Fibroblast of upper back skin (primary cell): ENCODE measurements at places on chromosomes 7 and 10.
A peak's percentile ranks its signal among the peaks of the same experiment; 100 is the strongest.

- DNase-seq = no peak
Measured at GRCh38 chr7:42753811-42754363, 158.0 kb downstream of the C7orf25 start.

DNA sequence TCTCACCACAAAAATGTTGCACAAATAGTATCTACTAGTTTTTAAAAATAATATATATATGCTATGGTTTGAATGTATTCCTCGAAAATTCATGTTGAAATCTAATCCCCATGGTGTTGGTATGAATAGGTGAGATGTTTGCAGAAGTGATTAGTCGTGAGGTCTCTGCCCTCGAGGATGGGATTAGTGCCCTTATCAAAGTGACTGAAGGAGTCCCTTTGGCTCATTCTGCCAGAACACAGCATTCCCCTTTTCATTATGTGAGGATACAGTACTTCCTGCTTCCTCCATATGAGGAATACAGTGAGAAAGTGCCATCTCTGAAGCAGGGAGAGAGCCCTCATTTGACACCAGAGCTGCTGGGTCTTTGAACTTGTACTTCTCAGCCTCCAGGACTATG lies 777.5 kb upstream of the LRRTM3 start:
- DNase-seq = no peak

DNA sequence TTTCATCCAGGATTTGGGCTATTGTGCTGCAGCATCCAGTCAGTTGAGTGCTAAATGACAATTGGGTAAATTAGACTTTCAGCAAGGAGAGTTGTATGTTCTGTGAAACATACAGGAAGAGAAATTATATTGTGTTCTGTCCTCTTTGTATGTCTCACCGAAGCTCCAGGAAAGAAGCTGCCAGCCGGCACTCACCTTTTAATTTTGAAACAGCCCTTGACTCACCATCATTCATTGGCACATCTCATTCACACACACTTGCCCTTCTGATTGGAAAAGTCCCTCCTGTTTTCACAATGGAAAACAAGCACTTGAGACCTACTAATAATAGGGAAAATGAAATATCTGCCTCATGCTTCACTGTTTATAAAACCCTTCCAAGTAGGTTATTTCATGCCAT lies 495.6 kb downstream of the RPS24 start:
- DNase-seq = no peak

- DNase-seq = peak; percentile 96
Measured at GRCh38 chr10:34319197-34319846, 495.8 kb downstream of the PARD3 start.

GRCh38 chr10:33556620-33557019 lies 222.2 kb upstream of the NRP1 start:
- DNase-seq = no peak

- DNase-seq = peak; percentile 41
Measured at GRCh38 chr10:12835709-12836108, 165.8 kb downstream of the CCDC3 start.

GRCh38 chr7:46586406-46586805 lies 665.3 kb upstream of the IGFBP3 start:
- DNase-seq = no peak

GRCh38 chr7:96887426-96887825 lies 117.9 kb upstream of the DLX6 start:
- no peak for DNase-seq

GRCh38 chr7:135673360-135673706 lies 11.0 kb downstream of the STMP1 start:
- DNase-seq = peak; percentile 33

GRCh38 chr7:70432567-70433001 lies 699.4 kb upstream of the GALNT17 start:
- DNase-seq = no peak

DNA sequence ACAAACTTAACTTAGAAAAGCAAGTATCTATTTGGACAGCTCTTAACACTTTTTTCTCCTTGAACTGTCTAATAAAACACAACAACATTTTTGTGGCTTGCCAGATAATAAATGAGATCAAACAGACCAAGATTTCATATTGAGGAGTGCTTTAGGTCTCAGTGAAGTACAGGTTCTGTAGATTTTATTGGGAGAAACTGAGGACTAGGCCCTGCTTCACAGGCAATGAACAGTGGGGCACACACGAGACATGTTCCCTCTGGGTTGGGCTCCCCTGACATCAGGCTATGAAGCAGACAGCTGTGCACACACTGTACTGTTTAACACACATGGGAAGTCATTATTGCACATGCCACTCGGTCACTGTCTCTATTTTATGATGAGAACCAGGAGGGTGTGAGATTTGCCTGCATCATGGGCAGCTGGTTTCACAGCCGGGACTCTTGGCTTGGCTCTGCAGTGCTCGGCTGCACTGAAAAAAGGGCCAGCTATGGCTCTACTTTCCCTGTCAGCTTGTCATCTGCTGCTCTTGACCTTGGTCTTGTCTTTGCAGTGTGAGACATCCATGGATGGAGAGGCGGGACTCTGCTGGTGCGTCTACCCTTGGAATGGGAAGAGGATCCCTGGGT lies 4.2 kb downstream of the IGFBP1 start:
- no peak for DNase-seq

DNA sequence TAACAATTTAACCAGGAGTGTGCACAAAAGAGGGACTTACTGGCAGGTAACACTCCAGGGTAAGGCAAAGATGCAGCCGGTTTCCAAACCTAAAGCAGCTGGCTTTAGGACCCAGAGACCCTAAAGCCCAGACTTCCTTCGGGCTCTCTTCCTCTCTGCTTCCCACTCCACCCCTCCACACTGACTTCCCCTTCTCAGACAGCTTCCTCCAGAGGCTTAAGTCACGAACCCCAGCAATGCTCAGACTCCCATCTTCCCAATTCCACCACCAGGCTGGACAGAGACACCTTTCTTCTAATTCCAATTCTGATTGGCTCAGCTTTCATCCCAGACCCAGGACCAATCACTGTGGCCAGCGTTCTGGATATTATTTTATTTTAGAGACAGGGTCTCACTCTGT lies 24.8 kb downstream of the STYXL1 start:
- DNase-seq = no peak

- no peak for DNase-seq
Measured at GRCh38 chr10:14156104-14156503, 174.6 kb downstream of the FRMD4A start.

DNA sequence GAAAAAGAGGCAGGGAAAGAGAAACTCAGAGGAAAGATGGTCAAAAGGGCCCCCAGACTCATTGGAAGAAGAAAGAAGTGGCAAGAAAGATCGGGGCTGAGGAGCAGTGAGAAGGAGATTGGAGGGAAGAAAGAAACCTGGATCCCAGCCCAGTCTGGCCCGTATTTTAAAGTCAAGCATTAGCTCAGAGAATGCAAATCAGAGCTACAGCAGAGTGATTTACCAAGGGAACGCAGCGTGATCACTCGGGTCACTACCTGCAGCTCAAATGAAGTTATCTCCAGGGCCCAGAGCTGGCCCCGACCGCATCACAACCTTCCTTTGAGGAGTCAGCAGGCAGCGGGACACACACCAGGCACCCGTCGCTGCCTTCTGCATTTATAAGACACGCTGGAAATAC lies 72.8 kb downstream of the CARD11 start:
- DNase-seq = no peak

- no peak for DNase-seq
Measured at GRCh38 chr7:8221567-8221966, 40.4 kb downstream of the ICA1 start.

DNA sequence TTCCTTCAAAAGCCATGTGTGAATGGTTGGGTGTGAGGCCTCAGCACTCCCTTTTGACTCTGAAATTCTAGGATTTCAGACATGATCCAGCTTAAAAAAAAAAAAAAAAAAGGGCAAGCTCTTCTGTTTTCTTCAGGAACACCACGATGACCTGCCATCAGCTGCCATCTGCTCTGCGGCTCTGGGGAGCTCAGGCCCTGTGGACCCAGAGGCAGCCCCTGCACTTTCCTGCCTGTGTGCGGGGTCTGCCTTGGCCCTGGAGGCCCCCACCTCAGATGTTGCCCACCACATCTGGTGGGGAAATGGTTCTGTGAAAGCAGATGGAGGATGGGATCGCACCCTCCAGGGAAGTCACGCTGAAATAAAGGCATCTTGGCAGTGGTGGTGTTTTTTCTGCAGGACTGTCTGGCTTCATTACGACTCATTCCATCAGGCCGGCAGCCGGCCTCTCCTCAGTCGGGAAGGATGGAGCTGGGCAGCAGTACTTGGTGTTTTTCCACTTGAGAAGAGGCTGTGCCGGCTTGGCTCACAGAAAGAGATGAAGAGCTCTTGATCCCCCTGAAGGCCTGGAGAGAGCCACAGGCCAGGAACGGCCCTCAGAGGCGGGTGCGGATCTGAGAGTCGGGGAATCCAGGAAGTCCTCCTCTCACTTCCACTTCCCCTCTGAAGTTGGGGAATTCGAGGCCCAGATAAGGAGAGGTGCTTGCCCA lies 66.1 kb upstream of the AQP1 start:
- DNase-seq = peak; percentile 56

DNA sequence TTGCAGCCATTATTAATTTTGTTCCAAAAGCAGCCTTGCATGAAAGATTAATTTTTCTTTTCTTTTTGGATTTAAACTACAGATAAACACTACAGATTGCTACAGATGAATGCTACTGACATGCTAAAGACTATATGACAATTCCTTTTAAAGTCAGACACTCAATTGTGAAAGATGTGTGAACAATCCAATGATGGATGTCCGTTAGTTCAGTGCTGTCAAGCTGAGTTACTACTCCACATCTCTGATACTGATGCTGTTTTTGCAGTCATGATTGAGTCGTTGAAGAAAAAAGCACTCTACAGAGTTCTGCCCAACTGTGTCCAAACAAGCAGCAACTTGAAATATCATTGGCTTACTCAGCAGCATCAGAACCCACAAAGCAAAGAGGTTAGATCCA lies 146.8 kb downstream of the OTUD1 start:
- no peak for DNase-seq

GRCh38 chr7:70577078-70577477 lies 554.9 kb upstream of the GALNT17 start:
- no peak for DNase-seq

DNA sequence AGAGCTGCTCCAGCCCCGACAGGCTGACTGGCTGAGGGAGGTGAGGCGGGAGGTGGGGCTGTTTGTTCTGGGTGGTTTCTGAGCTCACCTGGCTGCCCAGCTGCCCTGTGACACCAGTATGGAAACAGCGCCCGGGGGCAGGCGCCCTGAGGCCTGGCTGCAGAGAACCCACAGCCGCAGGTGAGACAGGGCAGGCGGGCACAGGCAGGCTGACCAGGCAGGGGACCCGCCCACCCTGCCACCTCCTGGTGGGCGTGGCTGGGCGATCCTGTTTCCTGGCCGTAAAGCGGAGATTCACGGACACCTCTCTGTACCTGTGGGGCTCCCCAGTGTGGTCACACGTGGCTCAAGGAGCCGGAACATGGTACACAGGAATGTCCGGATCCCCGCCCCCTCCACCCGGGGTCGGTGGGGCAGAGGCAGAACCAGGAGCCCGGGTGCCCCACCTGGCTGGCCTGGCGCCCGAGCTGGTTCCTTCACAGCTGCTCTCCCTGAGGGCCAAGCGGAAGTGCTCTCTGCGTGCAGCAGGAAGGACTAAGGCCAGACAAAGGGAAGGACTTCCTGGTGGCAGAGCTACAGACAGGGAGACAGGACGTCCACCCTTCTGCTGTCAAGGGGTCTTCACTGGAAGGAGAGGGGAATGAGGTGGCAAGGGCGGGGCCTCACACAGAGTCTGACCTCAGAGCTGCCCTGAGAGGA lies 3.9 kb downstream of the MICALL2 start:
- DNase-seq = no peak

- DNase-seq = no peak
Measured at GRCh38 chr7:34664755-34665154, 6.7 kb downstream of the NPSR1 start.

GRCh38 chr7:27605283-27605682 lies 57.4 kb downstream of the HIBADH start:
- DNase-seq = no peak

GRCh38 chr10:72659694-72660093 lies 32.2 kb upstream of the MCU start:
- no peak for DNase-seq

DNA sequence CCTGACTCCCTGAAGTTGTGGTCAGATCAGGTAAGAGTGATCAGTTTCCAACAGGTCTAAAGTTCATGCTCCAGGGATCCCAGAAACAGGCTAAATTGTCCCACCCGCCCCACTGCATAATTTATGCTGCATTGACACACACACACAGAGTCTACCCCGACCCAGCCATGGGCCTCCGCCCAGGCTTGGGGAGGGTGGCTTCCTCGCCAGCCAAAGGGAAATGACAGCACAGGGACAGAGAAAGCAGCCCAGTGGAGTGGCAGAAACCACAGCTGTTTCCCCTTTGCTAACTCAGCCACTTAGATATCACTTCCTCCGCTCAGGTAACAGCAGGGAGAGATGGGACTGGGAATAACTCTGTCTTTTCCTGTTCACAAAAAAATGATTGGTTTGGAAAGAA lies 9.4 kb downstream of the SH3PXD2A start:
- DNase-seq = no peak

GRCh38 chr10:95236068-95236903 lies 42.2 kb downstream of the ACSM6 start:
- peak; percentile 86 for DNase-seq

GRCh38 chr10:100569687-100570481 lies 34.1 kb downstream of the HIF1AN start:
- no peak for DNase-seq

DNA sequence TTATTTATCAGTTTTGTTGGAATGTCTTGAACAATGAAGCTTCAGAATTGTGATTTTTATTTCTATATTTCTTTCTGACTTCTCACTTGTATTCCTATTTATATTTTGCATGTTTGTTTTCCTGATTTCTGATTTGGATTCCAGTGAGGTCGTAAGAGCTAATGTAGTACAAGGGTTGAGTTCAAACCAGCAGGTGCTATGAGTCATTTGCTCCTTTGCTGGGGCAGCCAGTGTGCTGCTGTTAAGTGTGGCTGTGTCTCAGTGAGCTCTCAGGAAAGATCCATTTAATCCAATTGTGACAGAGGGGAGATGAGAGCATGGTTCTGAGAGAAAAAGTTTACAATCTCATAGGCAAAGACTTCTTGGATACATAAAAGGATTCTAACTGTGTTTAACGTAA lies 48.6 kb downstream of the MCU start:
- DNase-seq = no peak

DNA sequence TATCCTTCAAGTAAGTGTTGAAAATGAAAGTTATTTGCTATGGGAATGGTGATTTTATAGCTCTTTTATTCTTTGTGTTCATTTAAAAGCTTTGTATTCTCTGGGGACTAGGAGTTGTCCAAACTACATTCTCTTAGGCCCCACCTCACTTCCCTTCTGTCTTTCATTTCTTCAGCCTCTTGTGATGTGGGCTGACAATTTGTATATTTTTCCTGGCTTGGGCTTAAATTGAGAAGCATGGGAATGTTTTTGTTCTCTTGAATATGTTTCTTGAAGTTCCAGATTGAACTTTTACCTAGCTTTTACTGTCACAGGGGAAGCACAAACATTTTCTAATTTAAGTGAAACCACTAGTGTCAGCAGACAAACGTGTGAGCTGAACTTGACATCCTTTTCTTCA lies 27.9 kb downstream of the BBS9 start:
- peak; percentile 43 for DNase-seq

DNA sequence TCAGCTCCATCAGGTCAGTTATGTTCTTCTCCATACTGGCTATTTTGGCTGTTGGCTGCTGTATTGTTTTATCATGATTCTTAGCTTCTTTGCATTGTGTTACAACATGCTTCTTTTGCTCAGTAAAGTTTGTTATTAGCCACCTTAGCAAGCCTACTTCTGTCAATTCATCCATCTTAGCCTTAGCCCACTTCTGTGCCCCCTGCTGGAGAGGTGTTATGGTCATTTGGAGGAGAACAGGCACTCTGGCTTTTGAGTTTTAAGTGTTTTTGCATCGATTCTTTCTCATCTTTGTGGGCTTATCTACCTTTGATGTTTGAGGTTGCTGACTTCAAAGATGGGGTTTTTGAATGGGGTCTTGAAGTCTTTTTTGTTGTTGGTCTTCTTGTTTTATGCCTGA lies 204.6 kb upstream of the FOXP2 start:
- no peak for DNase-seq
